H7 (cell line): ENCODE measurements at places on chromosomes 1 and 21. TPM values are rescaled to one million over a fixed set of nuclear protein-coding genes. Genes with fewer than 3 reads are reported as not detected.

Gene KRTAP12-2
- not detected in 2 replicates for total RNA-seq

Gene BRINP3
- total RNA-seq: not detected in 2 replicates

Gene DNAJC6
- total RNA-seq: 7.3 and 10.9 TPM in 2 replicates

Gene S100A3
- 0.30 and 0.31 TPM in 2 replicates for total RNA-seq

Gene FAM177B
- not detected in 2 replicates for total RNA-seq

Gene MTARC1
- total RNA-seq: 28.6 and 31.2 TPM in 2 replicates

Gene CD52
- total RNA-seq: 5.1 and 8.3 TPM in 2 replicates

Gene BCL2L15
- not detected in 2 replicates for total RNA-seq

Gene MX1
- total RNA-seq: 1.6 and 3.9 TPM in 2 replicates

Gene ZNF644
- total RNA-seq: 71.0 and 109 TPM in 2 replicates

Gene GUCA2A
- total RNA-seq: not detected in 2 replicates

DNA sequence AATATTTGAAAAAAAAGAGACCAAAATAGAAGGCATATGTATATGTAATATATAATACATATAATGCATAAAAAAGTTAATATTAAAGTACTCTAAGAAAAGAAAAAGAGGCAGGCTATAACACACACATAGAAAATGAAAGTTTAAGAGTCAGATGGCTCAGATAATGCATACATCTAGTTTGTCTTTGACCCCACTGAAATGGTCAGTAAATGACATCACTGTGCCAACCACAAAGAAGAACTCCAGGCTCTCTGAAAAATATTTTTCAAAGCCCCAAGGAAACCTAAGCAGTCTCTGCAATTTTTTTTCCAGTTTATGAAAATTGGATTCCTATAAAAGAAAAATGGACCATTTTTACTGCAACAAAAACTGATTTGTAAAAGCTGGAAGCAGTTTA lies 55.4 kb upstream of the SCYL3 start:
- no peak for DNase-seq

- DNase-seq: no peak
Measured at GRCh38 chr1:68890736-68891135, 393.9 kb upstream of the DEPDC1 start.

DNA sequence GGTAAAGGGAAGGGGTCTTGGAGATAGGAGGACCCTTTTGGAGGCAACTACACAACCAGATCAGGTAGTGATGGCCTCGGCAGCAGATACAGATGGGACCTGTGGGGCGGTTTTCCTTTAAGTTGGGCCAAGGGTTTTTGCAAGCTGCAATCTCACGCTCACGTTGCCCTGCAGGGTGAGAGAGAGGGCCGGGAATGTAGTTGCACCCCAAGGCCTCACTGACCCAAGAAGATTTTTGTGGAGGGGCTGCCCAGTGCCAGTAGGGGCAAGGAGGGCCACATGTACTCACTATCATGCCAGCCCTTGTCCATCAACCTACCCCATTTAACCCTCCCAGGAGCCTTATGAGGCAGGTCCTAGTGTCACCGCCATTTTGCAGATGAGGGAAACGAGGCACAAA lies 57.7 kb upstream of the SELENON start:
- DNase-seq: no peak

GRCh38 chr1:168220470-168220871 lies 5.3 kb upstream of the SFT2D2 start:
- DNase-seq: no peak

GRCh38 chr1:212229654-212230053 lies 55.6 kb upstream of the PPP2R5A start:
- no peak for DNase-seq

- DNase-seq: no peak
Measured at GRCh38 chr1:62444701-62445100, 7.9 kb downstream of the USP1 start.

GRCh38 chr1:66244429-66244828 lies 289.5 kb upstream of the SGIP1 start:
- no peak for DNase-seq

DNA sequence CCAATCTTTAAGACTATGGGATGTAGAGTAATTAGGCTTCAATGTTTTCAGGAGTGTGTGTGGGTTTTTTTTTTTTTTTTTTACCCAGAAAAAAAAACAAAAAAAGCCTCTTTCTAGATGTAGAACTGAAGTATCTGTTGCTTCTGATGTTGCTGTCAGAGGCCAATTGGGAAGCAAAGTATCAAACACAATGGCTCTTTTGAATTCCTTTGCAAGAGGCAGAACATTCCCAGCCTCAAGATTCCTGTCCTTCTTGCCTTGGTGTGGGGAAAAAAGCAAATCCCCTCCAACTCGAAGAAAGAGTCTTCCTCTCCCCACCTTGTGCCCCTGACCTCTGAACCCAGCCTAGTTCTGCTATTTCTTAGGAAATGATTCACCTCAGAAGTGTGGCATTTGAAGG lies 55.4 kb upstream of the LMO4 start:
- DNase-seq: peak; percentile 23

DNA sequence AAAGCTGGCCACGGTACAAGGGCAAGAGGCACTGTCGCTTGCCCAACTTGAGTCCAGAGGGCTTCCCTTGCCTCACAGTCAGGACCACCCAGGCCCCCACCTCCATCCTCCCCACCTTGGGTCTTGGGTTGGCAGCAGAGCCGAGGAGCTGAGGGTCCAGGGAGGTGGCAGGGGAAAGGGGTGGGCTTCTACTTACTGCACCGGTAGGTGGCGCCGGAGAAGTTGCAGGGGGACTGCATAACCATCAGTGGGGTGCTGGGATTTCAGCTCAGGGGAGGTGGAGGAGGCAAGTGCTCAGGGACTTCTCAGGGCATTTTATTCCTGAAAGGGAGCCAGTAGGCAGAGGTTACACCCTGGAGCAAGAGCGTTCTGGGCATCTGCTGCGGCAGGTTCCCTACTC lies 44.0 kb downstream of the TRIM62 start:
- peak; percentile 89 for DNase-seq

DNA sequence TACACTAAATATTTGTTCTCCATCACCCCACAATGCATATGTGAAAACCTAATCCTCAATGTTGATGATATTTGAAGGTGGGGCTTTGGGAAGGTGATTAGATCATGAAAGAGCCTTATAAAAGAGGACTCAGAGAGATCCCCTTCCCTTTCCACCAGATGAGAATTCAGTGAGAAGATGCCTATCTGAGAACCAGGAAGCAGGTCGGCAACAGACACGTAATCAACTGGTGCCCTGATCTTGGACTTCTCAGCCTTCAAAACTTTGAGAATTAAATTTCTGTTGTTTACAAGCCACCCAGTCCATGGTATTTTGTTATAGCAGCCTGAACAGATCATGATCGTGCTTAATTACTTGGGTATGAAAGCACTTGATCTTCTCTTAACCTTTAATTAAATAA lies 329.4 kb downstream of the KCNT2 start:
- DNase-seq: no peak

- no peak for DNase-seq
Measured at GRCh38 chr1:229836324-229836723, 210.3 kb downstream of the URB2 start.

DNA sequence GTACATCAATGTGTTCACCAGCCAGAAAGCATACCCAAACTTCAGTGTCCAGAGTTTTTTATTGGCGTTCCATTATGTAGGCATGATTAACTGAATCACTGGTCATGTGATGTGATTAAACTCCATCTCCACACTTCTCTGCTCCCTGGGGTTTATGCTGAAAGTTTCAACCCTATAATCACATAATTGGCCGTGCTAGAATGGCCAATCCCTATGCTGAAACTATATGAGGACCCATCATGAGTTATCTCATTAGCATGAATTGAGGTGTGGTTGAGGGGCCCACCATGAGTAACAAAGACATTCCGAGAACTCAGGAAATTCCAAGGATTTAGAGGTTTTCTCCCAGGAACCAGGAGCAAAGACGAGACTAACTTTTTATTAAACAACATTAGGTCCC lies 31.8 kb upstream of the FBXO28 start:
- DNase-seq: no peak

DNA sequence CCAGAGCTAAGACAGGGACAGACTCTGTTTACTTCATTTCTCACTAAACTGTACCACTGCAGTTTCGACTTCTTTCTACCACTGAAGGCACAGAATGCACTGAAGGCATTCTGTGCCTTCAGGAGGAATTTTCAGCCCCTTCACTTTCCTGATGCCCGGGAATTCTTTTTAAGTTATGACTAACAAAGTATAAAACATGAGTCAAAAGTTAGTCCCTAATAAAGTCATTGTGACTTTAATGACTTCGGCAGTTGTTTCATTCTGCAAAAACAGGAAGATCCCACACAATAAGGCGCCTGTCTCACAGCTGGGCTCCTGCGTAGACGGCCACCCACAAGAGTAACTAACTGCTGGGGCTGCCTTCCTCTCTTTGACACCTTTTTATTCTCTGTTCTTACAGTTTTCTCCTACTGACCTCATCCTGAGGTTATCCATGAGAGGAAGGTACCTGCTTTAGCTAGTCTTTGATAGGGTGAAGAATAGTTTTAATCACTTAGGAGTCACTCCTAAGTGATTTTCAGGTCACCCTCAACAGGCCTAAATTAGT lies 183.9 kb upstream of the SGIP1 start:
- DNase-seq: no peak

DNA sequence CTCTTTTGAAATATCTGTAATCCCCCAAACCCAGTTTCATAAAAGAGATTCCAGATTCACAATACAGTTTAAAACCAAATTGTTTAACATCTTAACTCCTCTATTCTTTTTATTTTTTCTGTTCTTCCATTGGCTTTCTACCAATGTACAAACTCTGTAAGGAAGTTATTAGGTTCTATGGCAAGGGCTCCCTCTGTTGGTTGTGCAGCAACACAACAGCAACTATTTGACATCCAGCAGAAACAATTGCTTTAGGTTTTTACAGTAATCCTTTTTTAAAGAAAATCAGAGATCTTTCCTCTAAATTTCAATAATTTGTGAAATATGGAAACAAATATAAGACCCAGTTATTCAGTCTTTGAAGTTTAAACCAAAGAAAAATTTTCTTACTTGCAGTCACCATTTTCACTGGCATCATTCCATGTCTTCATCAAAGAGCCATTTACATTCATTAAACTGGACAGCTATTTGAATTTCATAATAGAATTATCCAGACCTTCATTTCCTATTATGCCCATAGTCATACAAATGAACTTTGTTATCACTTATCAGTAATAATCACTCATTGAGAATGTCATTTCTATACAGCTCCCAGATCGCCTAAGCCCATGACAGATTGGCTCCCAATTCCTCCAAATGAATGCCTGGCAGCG lies 46.5 kb upstream of the RNF11 start:
- peak; percentile 61 for DNase-seq

DNA sequence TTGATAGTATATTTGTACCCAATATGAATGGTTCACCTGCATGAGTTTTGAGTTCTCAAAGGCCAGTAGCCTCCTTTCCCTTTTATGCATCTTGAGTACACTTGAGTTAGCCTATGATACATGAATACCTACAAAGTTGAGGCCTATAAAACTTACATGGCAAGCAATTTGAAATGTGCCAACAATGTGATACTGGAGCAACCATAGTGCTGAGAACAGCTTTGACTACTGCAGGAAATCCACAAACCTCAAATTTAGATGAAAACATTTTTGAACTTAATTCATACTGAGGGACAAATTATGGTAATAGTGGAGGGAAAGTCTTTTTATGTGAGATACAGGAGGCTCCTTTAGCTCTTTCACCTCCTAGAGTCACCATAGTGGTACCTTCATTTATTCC lies 37.4 kb downstream of the LEPR start:
- DNase-seq: no peak

- DNase-seq: no peak
Measured at GRCh38 chr1:103477101-103477500, 48.4 kb upstream of the RNPC3 start.

DNA sequence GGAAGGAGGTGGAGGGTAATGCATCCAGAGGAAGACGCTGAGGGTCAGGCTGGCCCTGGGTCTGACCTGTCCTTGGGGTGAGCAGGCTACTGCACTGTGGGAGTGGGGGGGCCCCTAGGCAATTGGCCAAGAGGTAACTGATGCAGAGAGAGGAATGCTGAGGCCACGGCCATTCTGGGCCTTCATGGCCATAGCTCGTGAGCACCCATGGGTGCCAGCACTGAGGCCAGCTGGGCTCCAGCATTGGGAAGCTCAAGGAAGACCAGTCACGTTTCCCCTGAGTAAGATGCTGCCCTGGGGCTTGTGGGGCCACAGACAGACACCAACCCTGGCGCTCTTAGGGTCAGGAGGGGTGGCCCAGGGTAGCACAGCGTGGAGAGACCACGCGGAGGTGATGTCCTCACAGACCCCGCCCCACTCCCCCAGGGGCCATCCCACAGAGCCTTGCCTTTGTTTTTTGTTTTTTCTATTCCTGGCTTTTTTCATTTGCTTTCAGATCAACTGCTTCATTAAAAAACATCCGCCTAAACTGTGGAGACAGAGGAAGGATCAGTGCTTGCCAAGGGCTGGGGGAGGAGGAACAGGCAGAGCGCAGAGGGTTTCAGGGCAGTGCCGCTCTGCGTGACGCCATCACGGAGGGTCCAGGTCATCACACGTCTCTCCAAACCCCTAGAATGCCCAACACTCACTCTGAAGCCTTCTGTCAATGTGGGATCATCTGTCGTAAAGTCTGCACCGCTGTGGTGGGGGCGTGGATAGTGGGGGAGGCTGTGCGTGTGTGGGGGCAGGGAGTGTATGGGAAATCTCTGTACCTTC lies 61.1 kb downstream of the SIK1 start:
- DNase-seq: no peak

GRCh38 chr21:34988139-34988538 lies 61.0 kb downstream of the RUNX1 start:
- DNase-seq: no peak

DNA sequence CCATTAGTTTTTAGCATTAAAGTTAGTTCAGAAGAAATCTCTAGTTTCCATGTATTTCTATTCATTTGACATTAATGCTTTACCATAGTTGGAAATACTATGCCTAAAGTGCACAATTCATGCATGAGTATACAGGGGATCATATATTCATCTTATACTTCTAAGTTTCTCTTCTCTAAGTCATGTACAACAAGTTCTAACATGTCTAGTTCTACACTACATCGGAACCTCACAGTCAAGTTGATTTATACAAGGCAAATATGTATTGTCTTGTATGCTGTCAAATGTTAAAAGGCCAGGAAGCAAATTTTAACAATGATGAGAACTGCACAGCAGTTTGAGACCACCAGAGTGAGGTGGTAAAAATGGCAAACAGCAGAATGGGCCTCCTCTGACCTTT lies 22.9 kb upstream of the MOB3C start:
- DNase-seq: no peak
